ENCODE measurements at places on chromosomes 6 and 20.

DNA sequence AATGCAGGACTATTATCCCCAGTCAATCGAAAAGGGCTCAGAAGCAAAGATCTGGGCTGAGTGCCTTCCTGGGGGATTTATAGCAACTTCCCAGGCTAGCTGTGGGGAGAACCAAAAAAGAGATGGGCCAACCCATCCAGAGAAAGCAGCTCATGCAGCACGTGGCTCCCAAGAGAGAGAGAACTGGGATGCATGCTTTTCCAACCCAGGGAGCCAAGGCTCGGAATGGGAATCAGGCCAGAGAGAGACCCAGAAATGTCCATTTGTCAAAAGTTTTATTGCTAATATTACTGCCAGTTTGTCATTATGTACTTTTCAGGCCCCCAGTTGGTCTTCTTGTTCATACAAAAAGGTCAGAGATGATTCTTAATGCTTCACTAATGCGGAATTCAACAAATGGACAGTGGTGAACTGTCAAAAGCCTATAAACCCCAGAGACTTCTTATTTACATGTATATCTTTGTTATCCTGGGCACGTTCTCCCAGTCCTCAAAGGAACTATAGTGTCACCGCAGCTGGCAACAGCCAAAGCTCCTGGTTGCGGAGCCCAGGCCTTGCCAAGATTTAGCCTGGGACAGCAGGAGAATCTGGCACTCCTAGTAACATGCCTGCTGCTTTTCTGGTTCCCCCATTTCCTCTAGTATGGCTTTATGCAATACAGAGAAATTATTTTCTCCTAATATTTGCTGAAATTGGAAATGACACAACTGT lies 139.1 kb upstream of the POU3F2 start:
- H3K27ac ChIP-seq, result no peak overlapping the region
- no peaks in the 10 kb centered on the region for H3K4me1 ChIP-seq
- H3K27me3 ChIP-seq, result peaks cover 6% of the 10 kb centered on the region
- H3K4me3 ChIP-seq, result no peak overlapping the region

DNA sequence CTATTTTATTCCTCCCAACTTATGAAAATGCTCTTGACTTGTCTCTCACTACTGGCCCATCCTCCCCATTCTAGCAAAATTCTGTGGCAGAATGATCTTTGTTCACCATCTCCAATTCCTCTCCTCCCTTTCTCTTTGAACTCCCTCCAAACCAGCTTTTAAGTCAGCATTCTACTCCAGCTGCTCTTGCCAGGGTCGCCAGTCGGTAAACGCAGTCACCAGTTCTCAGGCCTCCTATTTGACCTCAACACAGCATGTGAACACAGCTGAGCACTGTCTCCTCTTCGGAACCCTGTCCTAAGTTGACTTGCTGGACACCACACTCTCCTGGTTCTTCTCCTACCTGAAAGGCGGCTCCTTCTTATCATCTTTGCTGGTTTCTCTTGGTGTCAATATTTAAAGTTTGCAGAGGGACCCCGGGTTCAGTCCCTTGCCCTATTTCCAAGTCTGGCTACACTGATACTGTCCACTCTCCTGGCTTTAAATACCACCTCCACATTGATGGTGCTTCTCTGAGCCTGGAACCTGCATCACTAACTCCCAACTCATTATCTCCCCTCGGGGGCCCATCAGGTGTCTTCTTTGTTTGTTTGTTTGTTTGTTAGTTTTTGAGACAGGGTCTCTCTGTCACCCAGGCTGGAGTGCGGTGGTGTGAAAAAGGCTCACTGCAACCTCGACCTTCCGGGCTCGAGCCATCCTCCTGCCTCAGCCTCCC lies 27.4 kb downstream of the GDAP1L1 start:
- no peaks in the 10 kb centered on the region for H3K4me1 ChIP-seq
- peaks cover 21% of the 10 kb centered on the region for H3K36me3 ChIP-seq
- H3K27me3 ChIP-seq, result no peaks in the 10 kb centered on the region
- no peak for ATAC-seq
- H3K4me3 ChIP-seq, result no peak overlapping the region

- no peak for ATAC-seq
- H3K4me3 ChIP-seq, result no peak overlapping the region
- peaks cover 7% of the 10 kb centered on the region for H3K4me1 ChIP-seq
Observed at GRCh38 chr6:87164506-87164905, 9.1 kb downstream of the ZNF292 start.

DNA sequence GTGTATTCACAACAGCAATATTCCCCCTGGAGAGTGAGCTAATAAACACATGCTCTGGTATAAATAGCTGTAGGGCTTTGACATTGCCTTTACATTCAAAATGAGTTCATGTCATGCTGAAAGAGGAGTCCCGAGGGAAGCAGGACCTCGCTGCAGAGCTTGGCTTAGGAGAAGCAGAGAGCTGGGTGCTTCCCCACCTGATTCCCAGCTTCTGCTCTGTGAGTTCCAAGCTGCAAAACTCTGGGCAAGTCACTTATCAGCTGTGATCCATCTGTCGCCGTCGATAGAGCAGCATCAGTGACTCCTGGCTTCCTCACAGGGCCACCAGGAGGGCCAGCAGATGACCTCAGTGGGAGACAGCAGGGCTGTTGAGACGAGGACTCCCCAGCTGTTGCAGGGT lies 241.8 kb downstream of the ANKRD60 start:
- peaks cover 3% of the 10 kb centered on the region for H3K27me3 ChIP-seq
- H3K36me3 ChIP-seq, result no peaks in the 10 kb centered on the region
- no peak overlapping the region for H3K27ac ChIP-seq
- ATAC-seq, result no peak

DNA sequence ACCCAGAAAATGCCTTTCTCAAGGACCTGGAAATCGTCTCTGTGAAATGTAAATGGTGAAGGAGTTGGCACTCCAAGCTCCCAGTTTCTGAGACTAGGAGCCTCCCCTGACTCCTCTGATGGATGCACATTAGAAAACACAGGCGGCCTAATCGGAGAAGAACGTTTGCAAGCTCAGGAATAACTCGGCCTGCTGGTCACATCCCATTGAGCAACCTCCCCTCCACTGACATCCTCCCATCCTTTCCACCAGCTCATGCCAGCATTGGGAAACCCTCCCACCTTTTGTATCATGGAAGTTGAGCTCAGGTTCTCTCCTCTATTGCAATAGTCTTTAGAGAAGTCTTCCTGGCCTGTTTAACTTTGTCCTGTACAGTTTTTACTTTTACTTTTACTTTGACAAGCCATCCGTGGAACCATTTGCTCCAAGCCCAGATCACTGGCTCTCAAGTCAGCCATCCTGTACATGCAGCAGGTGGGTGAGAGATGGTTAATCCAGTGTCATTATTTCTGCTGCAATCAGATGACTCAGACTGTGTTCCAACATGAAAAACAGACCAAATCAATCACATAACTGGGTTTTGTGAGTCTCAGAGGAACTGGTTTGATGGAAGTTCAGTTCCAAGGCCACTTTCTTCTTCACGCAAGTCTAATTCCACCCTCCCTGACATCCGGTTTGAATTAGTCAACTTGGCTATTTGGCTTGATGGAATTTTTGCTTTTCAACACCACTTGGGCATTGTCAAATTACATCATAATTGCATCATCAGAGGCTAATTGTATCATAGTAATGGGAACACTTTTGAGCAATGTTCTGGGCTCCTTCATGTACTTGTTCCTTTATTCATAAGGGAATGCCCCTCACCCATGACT lies 619.4 kb upstream of the CDH4 start:
- no peaks in the 10 kb centered on the region for H3K36me3 ChIP-seq
- no peak overlapping the region for H3K4me3 ChIP-seq
- H3K4me1 ChIP-seq, result no peaks in the 10 kb centered on the region

GRCh38 chr6:168865-169455 lies 123.3 kb upstream of the DUSP22 start:
- H3K27me3 ChIP-seq, result peaks cover 36% of the 10 kb centered on the region
- no peaks in the 10 kb centered on the region for H3K36me3 ChIP-seq
- ATAC-seq, result no peak
- H3K4me1 ChIP-seq, result no peaks in the 10 kb centered on the region
- no peak overlapping the region for H3K27ac ChIP-seq

DNA sequence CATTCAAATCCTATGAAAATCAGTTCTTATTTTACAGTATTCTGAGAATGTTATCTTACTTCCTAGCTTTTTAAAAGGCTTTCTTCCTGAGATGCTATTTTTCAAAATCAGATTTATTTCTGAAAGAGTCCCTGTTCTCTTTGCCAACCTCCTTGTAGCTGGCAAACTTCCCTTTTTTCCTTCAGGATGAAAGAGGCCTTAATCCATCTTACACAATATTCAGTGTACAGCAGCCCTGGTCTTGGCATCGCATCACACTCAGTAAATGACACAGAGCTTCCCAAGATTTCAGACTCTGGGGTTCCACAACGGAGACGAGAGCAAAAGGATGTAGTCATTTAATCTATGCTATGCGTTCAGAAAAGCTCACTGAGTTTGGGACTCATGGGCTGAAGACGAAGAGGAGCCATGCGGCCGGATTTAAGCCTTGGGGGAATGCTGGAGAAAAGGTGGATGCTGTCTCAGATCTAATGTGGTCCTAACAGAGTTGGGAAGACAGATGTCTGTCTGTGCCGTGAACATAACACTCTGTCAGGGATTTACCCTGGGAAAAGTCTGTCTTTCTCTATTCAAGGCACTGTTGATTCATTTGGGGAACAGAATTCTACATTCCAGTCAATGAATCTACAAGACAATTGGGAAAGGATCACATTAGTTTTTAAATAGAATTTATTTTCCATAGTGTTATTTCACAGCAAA lies 616.4 kb upstream of the AGPAT4 start:
- no peak overlapping the region for H3K4me3 ChIP-seq
- H3K27ac ChIP-seq, result no peak overlapping the region
- no peaks in the 10 kb centered on the region for H3K4me1 ChIP-seq
- H3K36me3 ChIP-seq, result no peaks in the 10 kb centered on the region
- no peaks in the 10 kb centered on the region for H3K27me3 ChIP-seq
- ATAC-seq, result no peak

DNA sequence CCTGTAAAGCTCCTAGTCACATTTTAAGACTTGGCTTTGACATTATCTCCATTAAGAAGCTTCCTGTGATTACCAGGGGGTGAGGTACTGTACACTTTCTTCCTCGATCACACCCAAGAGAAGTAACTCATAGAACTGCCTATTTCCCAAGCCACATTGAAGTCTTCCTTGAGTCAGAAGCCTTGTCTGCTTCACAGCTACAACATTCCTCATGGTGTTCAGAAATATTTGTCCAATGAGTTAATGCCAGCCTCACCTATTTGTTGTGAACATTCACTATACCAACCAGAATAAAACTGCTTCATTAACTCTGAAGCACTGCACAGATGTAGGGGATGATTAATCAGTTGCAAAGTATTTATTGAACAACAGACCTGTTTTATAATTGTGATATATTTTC lies 622.3 kb downstream of the PTPRT start:
- no peak overlapping the region for H3K4me3 ChIP-seq
- ATAC-seq, result no peak
- no peaks in the 10 kb centered on the region for H3K36me3 ChIP-seq
- no peaks in the 10 kb centered on the region for H3K4me1 ChIP-seq
- H3K27me3 ChIP-seq, result no peaks in the 10 kb centered on the region

GRCh38 chr6:135546680-135547418 lies 49.3 kb upstream of the AHI1 start:
- H3K4me1 ChIP-seq, result no peaks in the 10 kb centered on the region
- no peak overlapping the region for H3K27ac ChIP-seq
- ATAC-seq, result no peak
- no peak overlapping the region for H3K4me3 ChIP-seq
- H3K36me3 ChIP-seq, result no peaks in the 10 kb centered on the region

GRCh38 chr6:148743476-148743875 lies 3.4 kb upstream of the UST start:
- peaks cover 5% of the 10 kb centered on the region for H3K27me3 ChIP-seq
- no peaks in the 10 kb centered on the region for H3K4me1 ChIP-seq
- H3K4me3 ChIP-seq, result no peak overlapping the region
- H3K27ac ChIP-seq, result no peak overlapping the region

- H3K4me3 ChIP-seq, result no peak overlapping the region
- no peaks in the 10 kb centered on the region for H3K36me3 ChIP-seq
- H3K27me3 ChIP-seq, result no peaks in the 10 kb centered on the region
- no peak for ATAC-seq
- H3K27ac ChIP-seq, result peak overlapping the region; percentile 37
Observed at GRCh38 chr6:835476-836160, 142.7 kb upstream of the EXOC2 start.

DNA sequence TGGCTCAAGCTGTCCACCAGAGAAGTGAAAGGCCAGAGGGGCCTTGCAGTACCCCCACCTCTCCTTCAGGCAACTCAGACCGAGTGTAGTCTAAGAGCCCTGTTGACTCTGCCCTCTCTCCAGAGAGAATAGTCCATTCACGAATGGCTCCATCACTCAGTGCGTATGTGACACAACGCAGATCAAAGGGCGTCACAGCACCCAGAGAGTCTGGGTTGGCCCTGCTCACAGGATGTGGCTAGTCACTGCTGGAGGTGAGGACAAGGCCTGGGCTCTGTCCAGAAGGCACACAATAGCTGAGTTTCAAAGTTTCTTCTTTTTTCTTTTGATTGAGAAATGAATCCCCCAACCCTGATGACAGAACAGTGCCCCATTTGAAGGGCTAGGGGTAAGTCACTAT lies 74.1 kb downstream of the TRMT11 start:
- H3K4me1 ChIP-seq, result peaks cover 7% of the 10 kb centered on the region
- H3K27ac ChIP-seq, result no peak overlapping the region
- H3K36me3 ChIP-seq, result peaks cover 14% of the 10 kb centered on the region
- no peaks in the 10 kb centered on the region for H3K27me3 ChIP-seq
- no peak overlapping the region for H3K4me3 ChIP-seq

DNA sequence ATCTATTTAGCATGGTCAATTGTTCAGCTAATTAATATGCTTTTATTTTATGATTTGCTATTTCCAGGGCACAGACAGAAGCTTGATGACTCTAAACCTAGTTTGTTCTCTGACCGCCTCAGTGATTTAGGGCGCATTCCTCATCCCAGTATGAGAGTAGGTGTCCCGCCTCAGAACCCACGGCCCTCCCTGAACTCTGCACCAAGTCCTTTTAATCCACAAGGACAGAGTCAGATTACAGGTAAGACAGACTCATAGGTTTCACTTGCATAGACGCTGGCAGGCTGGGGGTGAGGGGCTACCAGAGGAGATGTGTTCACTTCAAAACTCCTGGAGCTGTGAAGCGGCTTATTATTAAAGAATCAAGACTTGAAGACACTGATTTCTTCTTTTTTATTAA lies 114.1 kb upstream of the SUPT3H start:
- H3K27me3 ChIP-seq, result no peaks in the 10 kb centered on the region
- H3K36me3 ChIP-seq, result no peaks in the 10 kb centered on the region
- no peak overlapping the region for H3K4me3 ChIP-seq
- no peak for ATAC-seq

GRCh38 chr6:158460602-158461169 lies 99.2 kb upstream of the TMEM181 start:
- no peaks in the 10 kb centered on the region for H3K27me3 ChIP-seq
- H3K4me3 ChIP-seq, result no peak overlapping the region
- peaks cover 76% of the 10 kb centered on the region for H3K36me3 ChIP-seq
- no peak overlapping the region for H3K27ac ChIP-seq
- no peak for ATAC-seq
- H3K4me1 ChIP-seq, result no peaks in the 10 kb centered on the region
